LHCN-M2 (cell line): ENCODE measurements at places on chromosomes 12 and 14.

- DNase-seq: peak; percentile 67
Measured at GRCh38 chr12:13347241-13348043, 150.9 kb downstream of the EMP1 start.

DNA sequence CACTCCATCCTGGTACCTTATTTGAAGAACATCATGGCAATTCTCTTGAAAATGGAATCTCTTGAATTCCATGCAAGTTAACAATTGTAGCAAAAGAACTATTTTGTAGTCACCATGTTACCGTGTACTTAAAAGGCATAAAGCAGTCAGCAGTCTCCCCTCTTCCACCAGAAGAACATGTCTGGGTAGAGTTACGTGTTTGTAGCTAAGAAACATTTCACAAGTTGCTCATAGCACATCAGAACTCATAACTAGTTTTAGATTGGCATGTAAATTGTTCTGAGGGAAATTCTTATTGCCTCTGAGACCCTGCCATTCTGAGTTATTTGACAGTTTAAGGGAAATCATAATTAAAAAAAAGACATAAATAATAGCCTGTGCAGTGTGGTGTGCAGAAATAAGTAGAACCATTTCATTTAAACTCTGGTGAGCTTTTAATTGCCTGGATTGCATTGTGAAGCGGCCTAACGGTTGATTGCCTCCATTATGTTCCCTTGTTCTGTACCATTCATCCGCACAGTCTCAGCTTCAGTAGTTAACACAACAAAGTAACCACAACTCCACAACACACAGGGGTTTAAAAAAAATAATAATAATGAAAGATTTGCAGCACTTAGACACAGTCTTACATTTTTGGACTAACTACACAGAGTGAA is 2.6 kb downstream of the LMO3 start:
- DNase-seq: no peak

DNA sequence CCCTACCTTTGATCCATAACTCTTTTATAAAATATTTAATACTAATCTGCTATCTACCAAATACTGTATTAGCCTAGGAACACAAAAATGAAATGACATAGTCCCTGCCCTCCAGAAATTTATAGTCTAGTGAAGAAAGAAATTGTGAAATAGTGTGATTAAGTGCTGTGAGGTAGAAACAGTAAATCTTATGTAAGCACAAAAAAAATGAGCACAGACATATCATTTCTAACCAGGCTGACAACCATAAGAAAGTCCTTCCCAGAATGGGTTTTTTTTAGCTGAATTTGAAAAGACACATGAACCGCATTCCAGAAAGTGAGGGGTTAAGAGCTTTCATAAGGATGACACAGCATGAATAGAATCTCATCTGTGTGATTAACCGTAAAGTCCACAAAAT is 145.9 kb downstream of the SOX5 start:
- no peak for DNase-seq

DNA sequence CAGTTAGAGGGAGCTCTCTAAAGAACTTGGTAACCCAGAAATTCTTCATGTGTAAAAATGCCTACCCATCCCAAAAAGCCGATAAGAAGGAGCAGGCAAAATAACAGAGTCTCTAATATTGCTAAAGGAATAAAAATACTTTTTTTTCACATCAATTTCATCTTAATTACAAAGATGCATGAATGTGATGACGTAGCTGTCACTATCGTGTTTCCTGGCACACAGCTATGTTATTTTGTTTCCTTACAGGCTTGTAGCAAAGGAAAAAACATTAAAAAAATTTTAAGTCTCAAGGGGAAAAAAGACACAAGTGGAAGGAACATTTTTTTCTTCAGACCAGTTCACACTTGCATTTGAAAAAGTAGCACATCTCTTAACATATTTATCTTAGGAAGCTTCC is 10.3 kb upstream of the LGALS3 start:
- DNase-seq: no peak

DNA sequence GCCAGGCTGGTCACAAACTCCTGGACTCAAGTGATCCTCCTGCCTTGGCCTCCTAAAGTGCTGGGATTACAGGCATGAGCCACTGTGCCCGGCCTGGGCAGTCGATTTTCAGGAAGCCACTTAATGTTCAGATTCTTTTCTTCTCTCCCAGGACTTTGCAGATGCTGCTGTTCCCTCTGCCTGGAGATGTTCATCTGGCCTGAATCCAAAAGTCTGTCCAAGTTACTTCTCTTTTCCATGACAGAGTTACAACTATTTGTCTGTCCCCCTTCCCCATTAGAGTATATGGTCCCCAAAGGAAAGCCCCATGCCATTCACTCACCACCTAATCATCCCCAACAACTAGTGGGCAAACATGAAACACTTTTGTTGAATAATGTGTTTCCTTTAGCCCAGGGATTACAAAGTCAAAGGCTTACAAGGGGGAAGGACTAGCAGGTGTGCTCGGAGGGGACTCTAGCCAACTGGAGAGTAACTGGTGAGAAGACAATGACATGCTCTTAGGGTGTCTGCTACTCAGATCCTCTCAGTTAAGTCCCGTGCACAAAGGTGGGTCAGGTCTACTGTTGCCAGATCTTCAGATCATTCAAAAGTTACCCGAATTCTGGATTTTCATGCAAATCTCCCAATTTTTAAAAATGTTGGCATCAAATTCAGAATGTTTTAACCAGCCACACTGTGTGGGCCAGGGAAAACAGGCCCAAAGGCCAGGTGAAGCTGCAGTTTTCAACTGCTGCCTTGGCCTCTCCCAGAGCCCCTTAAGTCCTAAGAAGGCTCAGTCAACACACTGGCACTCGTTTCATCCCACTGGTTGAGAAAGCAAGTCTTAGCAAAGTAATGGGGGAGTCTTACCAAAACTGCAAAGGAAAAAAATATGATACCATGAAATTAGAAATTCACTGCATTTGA is 29.6 kb downstream of the NUDT4 start:
- no peak for DNase-seq

DNA sequence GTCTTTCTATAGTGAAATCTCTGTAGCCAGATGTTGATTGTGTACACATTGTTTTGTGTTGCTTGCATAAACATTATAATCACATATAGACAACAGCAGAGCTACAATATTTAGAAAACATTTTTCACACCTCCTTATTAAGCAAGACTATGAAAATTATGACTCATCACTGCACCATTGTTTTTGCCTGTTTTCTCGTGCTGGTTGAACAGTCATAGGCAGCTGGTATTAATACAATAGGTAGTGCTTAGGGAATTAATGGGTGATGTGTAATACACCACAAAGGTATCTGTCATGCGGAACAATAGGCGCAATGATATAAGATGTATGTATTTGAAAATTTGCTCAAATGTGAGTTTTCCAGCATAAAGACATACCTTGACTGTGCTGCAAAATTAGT is 449.3 kb downstream of the FOXG1 start:
- peak; percentile 44 for DNase-seq
